ENCODE measurements at places on chromosomes 11 and 22.

GRCh38 chr11:72585762-72586311 is 88.4 kb downstream of the PDE2A start:
- peak; percentile 22 for DNase-seq

- DNase-seq = no peak
Measured at GRCh38 chr11:88553204-88553603, 215.7 kb upstream of the CTSC start.

GRCh38 chr11:10072142-10072541 is 221.9 kb downstream of the SBF2 start:
- no peak for DNase-seq

- DNase-seq = no peak
Measured at GRCh38 chr11:61791737-61792309, 576 bp downstream of the TMEM258 start.

DNA sequence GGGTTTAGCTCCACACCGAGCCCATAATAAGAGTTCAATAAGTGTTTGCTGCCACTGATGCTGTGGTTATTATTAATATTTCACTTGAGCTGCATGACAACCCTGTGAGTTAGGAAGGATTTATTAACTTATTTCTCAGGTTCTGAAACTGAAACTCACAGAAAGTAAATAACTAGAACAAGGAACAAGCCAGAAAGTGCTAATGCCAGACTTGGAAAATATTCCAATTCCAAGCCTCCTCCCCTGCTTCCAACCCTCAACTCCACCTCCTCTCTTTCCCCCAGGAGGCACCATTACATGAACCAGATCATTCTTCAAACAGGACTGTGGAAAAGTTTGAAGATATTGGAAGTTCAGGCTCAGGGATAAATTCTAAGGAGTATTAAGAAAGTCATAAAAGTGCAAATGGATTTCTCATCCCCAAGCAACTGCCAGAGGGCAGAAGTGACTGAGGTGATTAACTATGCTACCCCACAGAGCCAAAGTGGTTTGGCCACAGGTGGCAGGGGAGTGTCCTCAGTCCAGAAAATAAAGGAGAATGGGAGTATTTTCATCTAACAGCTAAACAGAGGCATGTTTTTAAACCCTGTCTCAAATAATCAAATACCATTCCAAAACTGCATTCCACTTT is 3.2 kb upstream of the FJX1 start:
- no peak for DNase-seq

DNA sequence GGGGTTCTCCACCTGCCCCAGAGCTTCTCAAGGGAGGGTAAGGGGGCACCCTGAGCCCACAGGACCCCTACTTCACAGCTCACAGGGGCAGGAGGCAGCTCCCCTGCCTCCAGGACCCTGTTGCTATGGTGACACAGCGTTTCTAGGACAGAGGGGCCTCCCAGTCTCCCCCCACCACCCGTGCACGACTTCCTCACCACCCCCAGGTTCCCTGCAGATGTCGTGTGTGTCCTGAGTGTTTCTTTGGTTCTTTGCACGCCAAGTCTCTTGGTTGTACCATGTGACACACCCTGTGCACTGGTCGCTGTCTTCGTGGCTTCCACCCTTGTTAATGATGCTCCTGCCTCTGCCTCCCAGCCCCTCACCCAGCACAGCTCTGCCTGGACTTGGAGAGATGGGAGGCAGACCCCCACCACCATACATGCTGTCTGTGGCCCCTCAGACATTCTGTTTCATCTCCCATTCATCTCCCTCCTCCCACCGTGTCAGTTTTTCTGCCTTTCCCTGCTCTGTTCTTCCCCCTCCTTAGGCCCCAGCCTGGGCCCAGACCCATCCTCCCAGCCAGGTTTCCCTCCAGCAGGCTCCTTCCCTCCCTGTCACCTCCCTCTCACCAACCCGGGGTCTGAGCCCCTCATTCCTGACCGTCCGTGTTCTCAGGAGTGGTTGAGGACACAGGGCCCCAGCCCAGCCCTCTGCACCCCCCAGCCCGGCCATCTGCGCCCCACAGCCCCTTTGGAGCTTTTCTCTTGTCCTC is 24.5 kb upstream of the RAB1B start:
- no peak for DNase-seq

DNA sequence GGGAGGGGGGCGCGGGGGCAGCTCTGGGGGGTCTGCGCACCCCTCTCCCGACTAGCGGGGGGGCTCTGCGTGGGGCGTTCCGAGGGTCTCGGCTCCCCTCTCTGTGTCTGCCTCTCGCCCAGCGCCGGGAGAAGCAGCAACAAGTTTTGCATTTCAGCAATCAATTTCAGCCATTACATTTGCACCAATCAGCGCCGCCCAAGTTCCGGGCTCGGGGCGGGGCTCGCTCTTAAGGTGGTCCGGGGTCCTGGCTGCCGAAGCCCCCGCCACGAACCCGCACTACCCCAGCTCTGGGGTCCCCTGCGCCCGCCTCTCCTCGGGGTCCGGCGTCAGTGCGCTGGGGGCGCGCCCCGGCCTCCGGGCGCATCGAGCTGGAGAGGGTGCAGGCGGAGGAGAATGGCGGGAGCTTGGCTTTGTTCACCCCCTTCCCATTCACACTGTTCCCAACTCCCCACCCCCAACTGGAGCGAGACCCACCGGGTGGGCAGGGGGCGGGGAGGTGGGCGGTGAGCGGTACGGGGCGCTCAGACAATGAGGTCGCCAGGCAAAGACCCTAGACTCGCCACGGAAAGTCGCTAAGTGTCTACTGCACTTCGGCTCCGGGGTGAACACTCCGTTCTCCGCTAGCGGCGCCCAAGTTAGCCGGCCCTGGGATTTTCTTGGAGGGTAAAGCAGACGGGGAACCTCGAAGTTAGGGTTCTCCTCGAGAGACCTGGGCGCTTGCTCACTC is at the start of gene MN1:
Gene MN1, minus strand, starts transcription at position 141 of the 730 bp plus-strand sequence. CDS start 1,213 bp downstream, outside the sequence.
- no peak for DNase-seq

GRCh38 chr22:28171115-28171514 is 252.1 kb upstream of the PITPNB start:
- DNase-seq = no peak

DNA sequence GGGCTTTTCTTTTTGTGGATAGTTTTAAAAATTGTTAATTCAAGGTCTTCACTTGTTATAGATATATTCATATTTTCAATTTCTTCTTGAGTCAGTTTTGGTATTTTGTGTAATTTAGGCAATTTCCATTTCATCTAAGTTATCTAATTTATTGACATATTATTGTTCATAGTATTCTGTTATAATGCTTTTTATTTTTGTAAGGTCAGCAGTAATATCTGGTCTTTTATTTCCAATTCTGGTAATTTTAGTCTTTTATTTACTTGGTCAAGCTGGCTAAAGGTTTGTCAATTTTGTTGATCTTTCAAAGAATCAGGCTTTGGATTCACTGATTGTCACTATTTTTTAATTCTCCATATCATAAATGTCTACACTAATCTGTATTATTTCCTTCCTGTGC is 60.1 kb downstream of the HORMAD2 start:
- DNase-seq = no peak

- DNase-seq = no peak
Measured at GRCh38 chr11:80733361-80733760, 1292.5 kb upstream of the TENM4 start.

GRCh38 chr11:102234779-102235439 is 82.4 kb upstream of the BIRC3 start:
- no peak for DNase-seq

GRCh38 chr11:119144825-119145486 is 3.9 kb upstream of the ABCG4 start:
- no peak for DNase-seq

GRCh38 chr11:60193687-60194433 is 11.0 kb upstream of the MS4A6A start:
- DNase-seq = peak; percentile 49

GRCh38 chr11:109424901-109425300 is 2.9 kb downstream of the C11orf87 start:
- DNase-seq = no peak

- no peak for DNase-seq
Measured at GRCh38 chr11:73121692-73122091, 20.4 kb downstream of the FCHSD2 start.

- no peak for DNase-seq
Measured at GRCh38 chr11:127675581-127675980, 675.0 kb upstream of the KIRREL3 start.

- DNase-seq = no peak
Measured at GRCh38 chr11:8934742-8935488, 2.2 kb upstream of the C11orf16 start.

DNA sequence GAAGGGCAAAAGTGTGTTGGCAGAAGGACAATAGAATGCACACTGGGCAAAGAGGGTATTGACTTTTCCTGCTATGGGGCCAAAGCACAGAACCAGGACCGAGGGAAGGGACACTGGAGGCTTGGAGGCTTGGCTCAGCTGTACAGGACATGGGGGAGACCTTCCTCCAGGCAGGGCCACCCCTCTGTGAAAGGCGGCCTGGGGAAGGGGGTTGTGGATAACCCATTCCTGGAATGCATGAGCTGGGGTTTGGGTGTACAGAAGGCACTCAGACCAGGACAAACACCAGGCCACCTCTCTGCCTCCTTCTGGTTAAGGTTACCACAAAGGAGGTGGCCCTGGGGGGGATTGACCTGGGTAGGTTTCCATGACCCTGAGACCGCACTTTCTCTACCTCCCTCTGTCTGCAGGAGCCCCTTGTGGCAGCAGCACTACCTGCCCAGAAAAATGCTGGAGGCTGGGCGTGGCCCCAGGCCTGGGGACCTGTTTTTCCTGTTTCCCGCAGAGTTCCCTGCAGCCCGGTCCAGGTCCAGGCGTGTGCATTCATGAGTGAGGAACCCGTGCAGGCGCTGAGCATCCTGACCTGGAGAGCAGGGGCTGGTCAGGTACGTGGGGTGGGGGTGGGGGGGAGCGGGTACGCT is 9.6 kb downstream of the P2RY2 start:
- no peak for DNase-seq

GRCh38 chr11:117421476-117421875 is 93.8 kb downstream of the CEP164 start:
- DNase-seq = no peak

- DNase-seq = no peak
Measured at GRCh38 chr11:77213029-77213579, 85.1 kb downstream of the MYO7A start.

GRCh38 chr22:50418624-50419023 is 56.2 kb downstream of the SBF1 start:
- DNase-seq = no peak

GRCh38 chr22:32648486-32648885 is 153.0 kb upstream of the TIMP3 start:
- DNase-seq = no peak

GRCh38 chr11:115652496-115652895 is 148.3 kb upstream of the CADM1 start:
- DNase-seq = no peak

DNA sequence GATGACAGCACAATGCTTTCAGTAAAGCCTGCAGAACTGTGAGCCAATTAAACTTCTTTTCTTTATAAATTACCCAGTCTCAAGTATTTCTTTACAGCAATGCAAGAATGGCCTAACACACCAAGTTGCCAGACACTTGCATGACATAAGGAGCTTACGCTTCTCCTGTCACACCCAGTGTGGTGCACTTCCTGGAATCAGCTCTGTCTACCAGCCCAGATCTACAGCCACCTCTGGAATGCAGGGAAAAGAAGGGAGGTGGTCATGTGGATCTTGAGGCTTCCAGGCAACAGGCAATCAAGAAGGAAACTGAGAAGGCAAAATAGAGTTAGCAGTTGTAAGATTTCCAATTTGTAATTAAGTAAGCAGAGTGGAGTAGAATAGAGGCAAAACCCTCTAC is 37.4 kb upstream of the SESN3 start:
- DNase-seq = no peak

DNA sequence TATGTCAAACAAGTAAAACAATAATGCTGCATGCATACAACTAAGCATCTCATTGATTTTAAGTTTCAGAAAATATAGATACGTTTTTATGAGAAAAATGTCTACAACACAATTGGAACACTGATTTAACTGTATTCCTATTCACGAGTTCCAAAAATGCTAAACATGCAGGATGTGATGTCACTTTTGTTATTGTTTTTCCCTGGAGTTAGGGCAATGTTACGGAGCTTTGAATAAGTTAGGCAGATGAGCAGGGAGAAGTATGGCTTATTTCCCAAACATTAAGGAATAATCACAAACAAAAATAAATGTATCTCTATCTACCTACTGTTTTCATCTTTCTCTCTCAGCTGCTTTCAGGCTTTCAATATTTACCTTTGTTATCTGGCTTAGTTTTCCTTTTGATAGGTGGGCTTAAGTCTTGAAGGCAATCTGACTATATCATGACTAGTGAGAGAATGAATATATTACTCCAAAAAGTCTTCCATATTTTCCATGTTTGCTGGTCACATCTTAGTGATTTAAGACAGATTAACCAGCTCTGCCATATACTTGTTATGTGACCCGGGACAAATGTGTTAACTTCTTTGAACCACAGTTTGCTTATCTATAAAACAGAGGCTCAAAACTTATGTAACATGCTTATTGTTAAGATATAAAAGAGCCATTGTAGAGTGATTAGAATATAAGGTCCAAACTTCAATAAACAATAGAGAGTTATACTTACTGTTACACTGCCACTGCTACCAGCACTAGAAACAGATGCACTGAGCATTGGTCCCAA is 854.4 kb upstream of the CCDC90B start:
- no peak for DNase-seq

GRCh38 chr11:88579466-88579865 is 241.9 kb upstream of the CTSC start:
- DNase-seq = no peak

DNA sequence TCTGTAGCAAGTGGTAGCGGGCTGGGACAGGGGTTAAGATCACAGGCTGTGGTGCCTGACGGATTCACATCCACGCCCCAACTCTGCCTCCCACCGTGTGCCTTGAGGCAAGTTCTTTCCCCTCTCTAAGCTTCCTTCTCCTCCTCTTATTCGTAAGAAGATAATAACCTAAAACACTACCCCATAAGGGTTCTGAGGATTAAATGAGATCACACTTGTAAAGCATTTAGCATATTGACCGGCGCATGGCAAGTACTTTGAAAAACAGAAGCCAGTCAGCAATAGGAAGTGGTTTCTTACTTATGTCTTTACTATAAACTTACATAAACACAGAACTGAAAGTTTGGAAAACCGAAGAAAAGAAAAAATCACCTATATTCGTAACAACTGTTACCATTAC is 15.5 kb upstream of the LMO2 start:
- no peak for DNase-seq

DNA sequence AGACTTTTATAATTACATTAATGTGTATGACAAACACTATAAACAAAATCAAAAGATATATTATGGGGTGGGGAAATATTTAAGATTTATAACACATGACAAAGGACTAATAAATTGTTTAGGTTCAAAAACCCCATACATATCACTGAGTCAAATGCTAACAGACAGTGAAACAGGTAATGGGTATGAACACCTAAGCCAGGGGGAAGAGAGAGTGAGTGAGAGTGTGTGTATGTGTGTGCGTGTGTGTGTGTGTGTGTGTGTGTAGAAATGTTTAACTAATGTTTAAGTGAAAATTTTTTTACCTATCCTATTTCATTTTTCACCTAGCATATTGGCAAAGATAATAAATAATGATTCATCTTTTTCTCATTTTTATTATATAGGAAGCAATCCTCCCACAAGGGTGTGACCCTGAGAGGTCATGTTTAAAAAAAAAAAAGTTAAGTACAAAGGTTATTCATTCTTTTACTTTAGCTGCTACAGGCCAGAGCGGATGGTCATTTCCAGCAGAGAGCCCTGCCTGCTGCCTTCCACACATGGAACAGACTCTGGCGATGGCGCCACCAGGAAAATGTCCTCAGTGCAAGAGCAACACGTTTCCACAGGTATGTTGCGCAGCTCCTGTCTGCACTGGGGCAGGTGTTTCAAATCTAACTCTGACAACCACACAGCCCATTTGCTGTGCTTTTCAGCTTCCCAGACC is 72.9 kb downstream of the PISD start:
- no peak for DNase-seq
